ENCODE measurements at places on chromosomes 4 and X.

DNA sequence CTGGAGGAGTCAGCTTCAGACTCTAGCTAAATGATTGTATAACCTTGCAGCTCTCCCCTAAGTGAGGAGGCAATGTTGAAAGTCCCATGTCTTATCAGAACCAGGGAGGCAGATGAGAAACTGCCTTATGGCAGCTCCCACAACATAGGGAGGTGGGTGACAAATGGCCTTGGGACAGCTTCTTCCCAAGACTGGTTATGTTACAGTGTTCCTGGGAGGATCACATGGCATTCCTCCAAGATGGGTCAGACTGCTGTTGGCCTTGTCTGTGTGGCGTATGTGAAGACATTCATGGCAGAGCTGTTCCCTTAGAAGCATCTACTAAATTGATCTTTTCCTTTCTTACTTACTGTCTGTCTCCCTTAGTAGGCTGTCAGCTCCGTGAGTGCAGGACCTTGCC is 42.0 kb downstream of the HPRT1 start:
- DNase-seq, result no peak

- DNase-seq, result no peak
These were observed 4.2 kb downstream of the LNX1 start for GRCh38 chr4:53587135-53587534.

- DNase-seq, result no peak
These were observed 105.6 kb downstream of the SLC4A4 start for GRCh38 chr4:71444395-71444794.

- no peak for DNase-seq
These were observed 104.4 kb downstream of the PJA1 start for GRCh38 chrX:69060631-69061408.

DNA sequence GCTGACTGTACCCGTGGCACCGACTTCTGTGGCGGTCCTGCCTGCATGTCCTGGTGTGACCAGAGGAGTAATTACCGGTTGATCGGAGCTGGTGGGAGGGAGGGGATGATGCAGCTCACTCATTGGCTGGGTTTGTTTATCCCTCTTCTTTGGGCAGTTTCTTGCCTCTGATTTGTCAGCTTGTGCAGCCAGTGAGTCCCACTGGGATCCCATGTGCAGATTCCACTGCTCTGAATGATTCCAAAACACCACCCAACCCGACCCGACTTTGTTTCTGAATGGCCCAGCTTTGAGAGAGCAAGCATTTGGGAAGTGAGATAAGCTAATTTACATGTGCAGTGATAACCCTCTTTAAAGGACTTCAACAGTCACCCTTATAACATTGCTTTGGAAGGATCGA is 13.8 kb downstream of the FHDC1 start:
- DNase-seq, result no peak

All from activated CD4-positive, CD25-positive, alpha-beta regulatory T cell treated with anti-CD3 and anti-CD28 coated beads, Interleukin-2, amount 50 U/mL, for 72 hours (primary cell).